Endothelial cell (in vitro differentiated cells): ENCODE measurements at places on chromosomes 3 and 15.
A peak's percentile ranks its signal among the peaks of the same experiment; 100 is the strongest.

GRCh38 chr15:82551646-82552247, 11.5 kb upstream of the RPS17 start:
- DNase-seq, result no peak

- no peak for DNase-seq
Observed at GRCh38 chr3:88595026-88595425, 445.3 kb downstream of the C3orf38 start.

GRCh38 chr3:106263546-106263945, 394.7 kb upstream of the CBLB start:
- DNase-seq, result no peak

DNA sequence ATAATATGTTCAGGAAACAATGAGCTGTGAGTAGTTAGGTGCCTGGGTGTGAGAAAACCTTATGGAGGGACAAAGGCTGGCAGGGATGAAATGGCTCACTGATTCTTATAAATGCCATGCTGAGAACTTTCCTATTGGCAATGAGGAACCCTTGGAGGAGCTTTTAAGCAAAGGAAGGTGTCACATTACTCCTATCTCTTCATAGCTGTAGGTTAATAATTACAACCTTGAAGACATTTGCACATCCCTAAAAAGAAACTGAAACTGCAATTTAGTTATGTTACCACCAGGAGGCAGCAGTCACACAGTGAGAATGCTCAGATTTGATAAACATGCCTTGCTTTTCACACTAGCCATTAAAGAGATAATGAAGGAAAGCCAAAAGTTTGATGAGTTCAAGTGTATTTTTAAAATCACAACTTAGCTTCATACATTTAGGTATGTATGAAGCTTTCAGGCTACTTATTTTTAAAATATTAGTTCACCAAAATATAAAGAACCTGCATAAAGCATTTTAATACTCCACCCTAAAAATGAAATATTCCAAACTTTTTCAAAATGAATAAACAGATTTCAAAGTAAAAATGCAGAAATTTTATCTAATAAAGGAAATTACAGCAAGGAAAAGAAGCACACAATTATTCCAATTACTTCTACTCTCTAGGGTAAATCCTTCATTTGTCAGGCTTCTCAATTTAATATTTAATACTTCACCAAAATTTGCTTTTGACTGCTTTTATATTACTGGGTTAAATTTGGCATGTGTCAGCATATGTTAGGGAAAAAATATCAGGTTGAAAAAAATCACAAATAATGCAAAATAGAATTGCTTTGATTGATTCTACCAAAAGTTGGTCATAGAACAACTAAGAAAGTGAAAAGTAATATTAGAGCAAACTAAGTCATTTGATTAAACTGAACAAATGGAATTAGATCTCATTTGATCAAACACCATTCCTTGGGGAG, 136.9 kb upstream of the SLC2A2 start:
- no peak for DNase-seq

DNA sequence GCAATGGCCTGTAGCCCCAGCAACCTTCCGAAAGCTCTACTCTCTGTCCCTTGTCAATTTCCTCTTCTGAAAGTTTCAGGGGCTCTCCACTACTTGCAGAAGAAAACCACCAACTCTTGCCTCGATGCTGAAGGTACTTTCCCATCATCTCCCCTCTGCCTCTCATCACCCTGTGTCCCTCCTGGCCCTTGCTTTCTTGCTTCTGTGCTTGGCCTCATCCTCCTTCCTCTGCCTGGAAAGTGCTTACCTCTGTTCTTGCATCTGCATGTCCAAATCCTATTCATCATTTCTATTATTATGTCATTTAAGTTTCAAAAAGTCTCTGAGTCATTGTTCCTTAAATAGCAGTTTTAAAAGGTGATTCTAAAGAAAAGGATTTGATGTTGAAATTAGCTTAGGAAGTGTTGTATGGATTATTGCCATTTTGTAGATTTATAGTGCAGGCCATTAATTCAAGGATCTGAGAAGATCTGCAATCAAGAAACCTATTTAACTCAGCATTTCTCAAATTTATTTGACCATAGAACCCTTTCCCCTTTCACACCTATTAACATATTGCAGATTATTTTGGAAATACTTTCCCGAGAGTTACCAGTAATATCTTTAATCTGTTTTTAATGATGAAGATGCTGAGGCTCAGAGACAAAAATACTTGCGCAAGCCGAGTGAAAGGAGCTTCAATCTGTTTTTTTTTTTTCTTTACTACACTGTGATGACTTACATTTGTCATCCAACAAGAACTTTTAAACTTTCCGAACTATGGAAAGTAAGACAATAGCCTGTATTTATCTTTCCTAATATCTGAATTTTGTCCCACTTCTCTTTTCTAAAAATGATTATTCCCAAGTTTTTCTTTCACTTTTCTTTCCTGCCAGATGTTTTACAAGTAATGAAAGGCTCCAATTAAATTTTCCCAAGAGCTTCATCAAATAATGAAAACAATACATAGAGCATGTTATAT, 22.3 kb upstream of the CFAP161 start:
- no peak for DNase-seq

DNA sequence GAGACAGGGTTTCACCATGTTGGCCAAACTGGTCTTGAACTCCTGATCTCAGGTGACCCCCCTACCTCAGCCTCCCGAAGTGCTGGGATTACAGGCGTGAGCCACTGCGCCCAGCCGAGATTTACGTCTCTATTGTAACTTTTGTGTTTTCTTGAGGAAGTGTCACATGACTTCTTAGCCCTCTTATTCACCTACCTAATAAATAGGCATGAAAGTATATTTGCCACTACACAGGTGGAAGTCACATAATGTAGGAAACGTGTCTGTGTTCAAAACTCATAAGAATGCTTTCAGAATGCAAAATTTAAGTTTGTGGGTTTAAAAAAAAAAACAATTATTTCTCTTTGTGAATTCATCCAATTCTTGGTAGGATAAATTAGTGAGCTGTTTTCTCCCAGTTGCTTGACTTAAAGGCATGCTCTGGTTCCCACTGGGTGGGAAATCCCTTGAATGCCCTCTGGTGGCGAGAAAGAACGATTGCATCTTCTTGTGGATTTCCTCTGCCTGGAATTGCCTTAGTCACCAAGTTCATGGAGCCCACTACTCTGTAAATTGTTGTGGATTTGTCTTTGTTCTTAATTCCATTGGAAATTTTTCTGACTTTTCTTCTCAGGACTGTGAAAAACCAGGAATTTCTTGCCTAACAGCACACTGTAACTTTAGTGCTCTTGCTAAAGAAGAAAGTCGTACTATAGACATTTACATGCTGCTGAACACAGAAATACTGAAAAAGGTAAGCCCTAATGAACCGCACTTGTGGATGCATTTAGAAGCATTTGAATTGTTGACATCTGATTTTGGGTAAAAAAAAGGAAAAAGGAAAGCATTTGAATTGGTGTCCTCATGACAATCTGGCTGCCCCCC, 82.2 kb upstream of the CTDSPL start:
- peak; percentile 39 for DNase-seq
